Activated T-cell treated with anti-CD3 and anti-CD28 coated beads for 4 hours (primary cell): ENCODE measurements at places on chromosomes 11 and 22.

DNA sequence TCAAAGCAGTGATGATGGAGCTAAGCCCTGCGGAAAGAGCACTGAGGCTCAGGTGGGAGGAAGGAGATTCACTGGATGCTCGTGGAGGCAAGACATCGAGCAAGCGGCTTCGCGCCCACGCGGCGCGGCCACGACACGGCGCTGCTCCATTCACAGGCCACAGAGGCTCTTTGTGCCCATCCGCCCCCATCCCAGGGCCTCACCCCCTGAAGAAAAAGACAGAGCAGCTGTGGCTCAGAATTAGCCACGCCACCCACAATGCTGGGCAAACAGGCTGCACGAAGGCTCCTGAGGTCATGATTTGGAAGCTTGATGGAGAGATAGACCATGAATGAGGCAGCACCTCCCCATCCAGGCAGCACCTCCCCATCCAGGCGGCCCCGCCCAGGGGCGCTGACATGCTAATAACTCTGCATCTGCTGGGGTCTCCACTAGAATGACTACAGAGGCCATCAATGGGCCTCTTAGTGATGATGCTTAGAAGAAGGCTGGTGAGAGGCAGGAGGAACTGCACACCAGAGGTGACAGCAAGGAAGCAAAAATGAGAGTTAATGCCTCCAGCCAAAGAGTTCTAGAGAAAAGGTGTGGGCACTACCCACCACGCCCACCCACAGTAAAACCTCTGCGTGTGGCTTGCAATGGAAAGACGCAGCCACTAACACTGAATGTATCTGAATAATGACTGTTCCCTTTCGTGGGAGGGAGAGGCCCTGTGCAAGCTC is 43.5 kb downstream of the MYH9 start:
- no peak for DNase-seq

DNA sequence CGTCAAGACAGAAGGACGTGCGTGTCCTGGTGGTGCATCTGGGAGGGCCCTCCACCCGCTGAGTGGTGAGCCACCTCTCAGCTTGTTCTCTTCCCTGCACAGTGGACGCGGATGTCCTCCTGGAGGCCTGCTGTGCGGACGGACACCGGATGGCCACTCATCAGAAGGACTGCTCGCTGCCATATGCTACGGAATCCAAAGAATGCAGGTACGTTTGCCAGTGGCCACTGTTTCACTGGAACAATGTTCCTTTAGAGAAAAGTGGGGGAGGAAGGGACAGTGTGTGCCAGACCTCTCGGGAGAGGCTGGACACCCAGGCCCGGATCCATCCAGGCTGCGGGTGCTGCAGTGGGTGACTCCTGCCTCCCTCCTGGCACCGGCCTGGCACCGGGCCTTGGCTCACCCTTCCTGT is 15.9 kb downstream of the FBLN1 start:
- DNase-seq: no peak

DNA sequence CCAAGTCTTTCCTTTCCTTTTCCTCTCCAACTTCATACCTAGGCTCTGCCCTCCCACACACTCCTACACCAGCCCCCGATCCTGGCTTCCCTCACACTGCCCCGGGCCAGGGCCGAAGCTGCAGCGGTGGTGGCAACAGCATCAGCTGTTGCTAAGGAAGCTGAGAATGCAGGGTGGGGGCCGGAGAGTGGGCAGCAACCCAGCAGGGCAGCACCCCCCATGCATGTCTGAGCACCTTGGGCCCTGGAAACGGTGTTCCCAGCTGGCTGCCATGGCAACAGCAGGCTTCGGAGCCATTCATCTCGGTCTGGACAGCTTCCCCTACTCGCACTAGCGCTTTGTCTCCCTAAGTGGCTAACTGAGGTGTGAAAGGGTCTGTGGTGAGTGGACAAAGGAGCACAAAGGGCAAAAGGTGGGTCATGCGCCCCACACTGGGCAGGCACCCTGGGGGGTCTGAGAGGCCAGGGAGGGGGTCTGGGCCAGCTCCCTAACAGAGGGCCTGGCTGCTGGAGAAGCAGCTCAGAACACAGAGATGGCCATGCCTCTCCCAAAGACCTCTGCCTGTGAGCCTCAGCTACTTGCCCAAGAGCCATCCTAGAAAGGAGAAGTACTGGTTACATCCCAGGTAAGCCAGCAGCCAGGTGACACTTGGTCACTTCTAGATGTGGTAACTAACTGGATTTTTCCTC is 42.1 kb upstream of the JAM3 start:
- DNase-seq: no peak

GRCh38 chr22:24433001-24433827 is 5.8 kb downstream of the ADORA2A start:
- no peak for DNase-seq
